ENCODE measurements at places on chromosomes 11 and 22.

DNA sequence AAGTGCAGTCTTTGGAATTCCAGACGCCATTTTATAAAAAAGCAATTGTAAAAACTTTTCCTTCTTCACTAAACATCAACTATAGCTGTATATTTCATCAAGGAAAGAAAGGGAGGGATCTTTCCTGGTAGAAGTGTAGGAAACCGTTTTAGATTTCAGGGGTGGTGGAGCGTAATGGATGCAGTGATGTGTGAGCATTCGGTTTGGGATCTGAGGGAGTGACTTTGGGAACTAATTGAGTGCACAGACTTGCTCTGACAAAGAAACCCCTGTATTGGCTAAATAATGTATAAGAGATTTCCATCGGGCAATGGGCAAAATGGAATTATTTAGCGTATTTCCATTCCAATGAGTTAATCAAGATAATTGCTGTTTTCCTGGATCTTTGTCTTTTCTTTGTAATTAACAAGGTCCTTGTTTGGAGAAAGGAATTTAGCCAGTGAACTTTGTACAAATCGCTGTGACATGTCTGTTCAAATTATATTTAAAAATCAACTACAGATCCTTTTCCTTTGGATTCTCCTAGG, 125.0 kb upstream of the NARS2 start:
- no peak for DNase-seq

DNA sequence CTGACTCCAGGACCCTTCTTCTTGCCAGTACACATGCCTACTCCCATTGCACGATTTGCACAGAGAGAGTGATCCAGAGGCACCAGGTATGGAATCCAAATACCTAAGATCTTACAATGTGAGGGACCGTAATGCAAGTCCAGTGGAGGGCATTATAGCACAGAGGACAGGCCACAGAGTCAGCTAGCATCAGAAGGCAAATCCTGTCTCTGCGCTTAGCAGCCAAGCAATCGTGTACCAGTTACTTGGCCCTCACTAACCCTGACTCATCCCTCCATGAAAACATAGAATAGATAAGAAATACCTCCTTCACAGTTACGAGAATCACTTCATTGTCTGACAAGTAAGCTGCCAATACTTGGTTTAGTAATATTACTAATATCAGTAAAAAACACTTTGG, 69.7 kb upstream of the SLC6A5 start:
- no peak for DNase-seq

DNA sequence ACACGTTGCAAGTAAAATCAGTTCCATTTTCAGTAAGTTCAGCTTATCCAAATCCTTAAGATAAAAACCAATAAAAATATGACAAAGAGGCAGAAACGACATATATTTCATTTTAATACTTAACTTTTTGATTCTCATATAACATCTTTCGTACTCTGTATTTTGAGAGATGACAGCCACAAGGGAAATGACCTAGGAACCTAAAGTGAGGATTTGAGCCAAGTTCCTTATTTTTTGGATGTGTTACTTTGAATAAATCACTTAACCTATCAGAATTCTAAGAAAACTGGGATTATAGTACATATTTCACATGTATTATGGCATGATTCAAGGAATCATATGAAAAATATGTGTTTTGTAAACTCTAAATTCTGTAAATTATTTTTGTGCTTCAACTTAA, 143.6 kb upstream of the TRPC6 start:
- DNase-seq, result no peak

- no peak for DNase-seq
Observed at GRCh38 chr11:92776676-92777075, 192.8 kb upstream of the MTNR1B start.

DNA sequence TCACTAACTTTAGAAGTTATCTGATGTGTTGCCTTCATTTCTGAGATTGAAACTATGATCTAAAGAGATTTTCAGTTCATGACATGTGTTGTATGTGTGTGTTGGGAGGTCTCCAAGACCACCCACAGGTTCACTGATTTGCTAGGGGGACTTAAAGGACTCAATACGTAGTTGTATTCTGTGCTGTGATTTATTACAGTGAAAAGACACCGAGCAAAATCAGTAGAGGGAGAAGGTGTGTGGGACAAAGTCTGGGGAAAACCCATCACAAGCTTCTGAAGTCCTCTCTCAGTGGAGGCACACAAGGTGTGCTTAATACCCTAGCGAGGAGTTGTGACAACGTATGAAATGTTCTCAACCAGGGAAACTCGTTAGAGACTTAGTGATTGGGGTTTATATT, 35.6 kb downstream of the RNF169 start:
- no peak for DNase-seq

- no peak for DNase-seq
Observed at GRCh38 chr11:103257360-103257759, 148.1 kb downstream of the DYNC2H1 start.

GRCh38 chr22:36182857-36183256, 18.8 kb downstream of the APOL4 start:
- DNase-seq, result no peak

GRCh38 chr11:116172851-116173250, 599.9 kb downstream of the BUD13 start:
- no peak for DNase-seq

GRCh38 chr22:24996420-24996952, 44.0 kb downstream of the KIAA1671 start:
- no peak for DNase-seq
